ENCODE measurements at places on chromosomes 2 and 18.

DNA sequence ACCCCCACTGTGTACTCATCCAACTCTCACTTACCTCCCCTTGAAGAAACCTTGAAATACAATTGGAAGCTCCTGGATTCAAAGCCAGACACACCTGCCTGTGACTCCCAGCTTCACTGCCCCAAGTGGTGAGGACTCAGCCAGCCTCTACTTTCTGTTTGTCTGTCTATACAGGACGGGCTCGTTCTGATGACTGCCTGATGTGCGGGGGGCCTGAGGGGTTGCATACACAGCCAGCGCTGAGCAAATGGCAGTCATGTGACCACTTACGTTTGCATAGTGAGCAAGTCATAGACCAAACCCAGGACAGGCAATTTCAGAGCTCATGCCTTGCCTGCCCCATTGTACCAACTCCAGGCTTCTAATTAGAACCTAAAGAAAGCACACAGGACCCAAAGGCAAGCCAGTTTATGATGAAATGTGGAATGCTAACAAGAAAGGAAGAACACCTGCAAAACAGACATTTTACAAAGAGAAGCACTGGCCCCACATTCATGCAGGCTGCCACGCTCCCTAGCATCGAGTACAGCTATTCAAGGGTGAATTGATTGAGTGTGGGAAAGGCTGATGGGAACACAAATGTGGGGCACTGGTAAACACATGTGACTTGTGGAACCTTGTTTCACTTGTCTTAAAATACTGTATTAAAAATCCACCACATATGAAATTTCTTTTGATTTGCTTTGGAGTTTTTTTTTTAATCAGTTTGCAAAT lies 137.8 kb downstream of the LNPK start:
- DNase-seq = no peak

- no peak for DNase-seq
These were observed 3.4 kb downstream of the FBLN7 start for GRCh38 chr2:112141626-112142007.

- DNase-seq = peak; percentile 23
These were observed 120.5 kb upstream of the POU3F3 start for GRCh38 chr2:104733226-104733943.

DNA sequence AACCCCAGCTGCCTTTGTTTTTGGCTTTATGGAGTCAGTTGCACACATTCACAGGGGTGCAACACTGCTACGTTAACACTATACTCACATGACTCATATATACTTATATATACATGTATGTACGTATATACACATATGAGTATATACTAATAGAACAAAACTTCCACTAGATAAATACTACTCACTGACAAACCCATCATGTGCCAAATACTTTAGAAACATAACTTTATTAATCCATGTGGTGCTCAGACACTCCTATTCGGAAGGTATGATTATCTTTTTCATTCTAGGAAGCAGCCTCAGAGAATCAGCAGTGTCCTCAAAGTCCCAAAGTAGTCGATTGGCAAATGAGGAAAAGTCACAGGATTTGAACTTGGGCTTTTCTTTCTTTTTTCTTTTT lies 7.9 kb downstream of the PMAIP1 start:
- DNase-seq = no peak

- DNase-seq = no peak
These were observed 105.2 kb upstream of the ZNF521 start for GRCh38 chr18:25457126-25457525.
